T-helper 1 cell (primary cell): ENCODE measurements at places on chromosomes 16 and 17.
A peak's percentile ranks its signal among the peaks of the same experiment; 100 is the strongest.

DNA sequence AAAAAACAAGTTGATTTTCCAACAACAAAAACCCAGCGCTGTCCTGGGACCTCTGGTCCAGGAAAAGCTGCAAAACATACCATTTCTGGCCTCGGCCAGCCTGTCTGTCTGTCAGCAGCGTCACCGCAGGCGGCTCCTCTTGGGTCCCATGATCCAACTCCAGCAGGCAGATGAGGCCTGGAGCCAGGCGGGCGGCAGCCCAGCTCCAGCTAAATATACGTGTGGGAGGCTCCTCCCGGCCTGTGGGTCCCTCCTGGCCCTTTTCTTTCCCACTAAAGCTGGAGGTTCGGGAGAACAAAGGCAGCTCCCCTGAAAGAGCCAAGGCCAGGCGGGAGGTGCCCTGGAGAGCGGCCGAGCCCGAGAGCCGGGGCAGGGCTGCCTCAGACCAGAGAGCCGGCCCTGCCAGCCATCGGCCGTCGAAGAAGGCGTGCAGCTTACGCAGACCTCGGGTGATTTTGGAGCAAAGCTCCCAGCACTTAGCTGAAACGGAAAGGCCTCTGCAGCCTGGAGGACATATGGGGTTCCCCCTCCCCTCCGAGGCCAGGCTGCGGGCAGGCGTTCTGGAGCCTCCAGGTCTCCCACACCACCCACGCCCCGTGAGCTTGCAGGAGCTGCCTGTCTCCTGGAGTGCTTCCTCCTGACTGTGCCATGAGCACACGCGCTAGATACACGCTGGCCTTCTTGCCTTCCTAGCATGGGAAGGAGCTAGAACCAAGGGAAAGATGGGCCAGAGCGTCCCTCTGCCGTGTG, 19.9 kb upstream of the JPH3 start:
- no peak for DNase-seq

DNA sequence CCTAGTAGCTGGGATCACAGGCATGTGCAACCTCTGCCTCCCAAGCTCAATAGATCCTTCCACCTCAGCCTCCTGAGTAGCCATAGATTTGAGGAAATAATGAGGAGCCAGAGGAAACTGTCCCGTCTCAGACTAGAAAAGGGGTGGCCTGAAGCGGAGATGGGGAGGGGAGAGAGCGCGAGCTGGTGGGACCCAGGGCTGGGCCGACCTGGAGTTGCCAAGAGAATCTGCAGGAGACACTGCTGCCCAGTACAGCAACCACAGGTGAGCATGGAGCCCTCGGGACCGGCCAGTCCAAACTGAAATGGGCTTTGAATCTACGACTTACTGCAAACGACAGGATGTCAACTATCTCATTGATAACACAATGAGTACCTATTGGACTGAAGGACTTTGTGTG, 24.3 kb downstream of the CD300A start:
- DNase-seq = no peak

GRCh38 chr17:8153525-8153956, 1.3 kb upstream of the PER1 start:
- no peak for DNase-seq

- no peak for DNase-seq
Measured at GRCh38 chr16:19084879-19085278, 17.5 kb downstream of the COQ7 start.

GRCh38 chr17:39782980-39783379, 45.2 kb downstream of the GRB7 start:
- no peak for DNase-seq

- no peak for DNase-seq
Measured at GRCh38 chr16:80191928-80192327, 348.9 kb upstream of the DYNLRB2 start.

DNA sequence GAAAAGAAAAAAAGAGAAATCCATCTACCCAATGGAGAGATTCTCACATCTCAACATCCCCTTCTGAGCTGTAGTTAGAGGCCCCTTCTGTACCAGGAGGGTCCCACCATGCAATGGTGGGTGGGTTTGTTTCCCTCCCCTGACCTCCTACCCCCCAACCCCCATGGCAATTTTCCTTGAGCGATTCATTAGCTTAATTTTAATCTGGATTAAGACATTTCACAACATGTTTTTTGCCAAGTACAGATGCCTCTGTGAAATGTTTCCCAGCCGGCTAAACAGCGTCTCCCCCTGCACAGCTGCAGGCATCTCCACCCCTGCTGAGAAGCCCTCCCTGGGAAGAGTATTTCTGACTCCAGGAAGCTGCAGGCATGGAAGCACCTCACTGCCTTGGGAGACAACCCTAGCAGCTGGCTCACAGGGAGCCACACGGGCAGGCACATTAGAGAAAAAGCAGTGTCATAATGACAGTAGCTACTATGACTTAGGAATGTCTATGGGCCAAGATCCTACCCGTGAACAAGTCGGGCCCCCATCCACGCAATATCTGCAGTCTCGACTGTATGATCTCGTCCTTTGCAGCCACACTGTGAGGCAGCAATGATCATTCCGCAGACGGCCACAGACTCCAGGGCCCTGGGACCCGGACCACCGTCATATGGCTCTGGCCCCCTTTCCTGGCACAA, 117.3 kb downstream of the ADCY9 start:
- DNase-seq = no peak

GRCh38 chr17:46822388-46822921, 4.0 kb upstream of the WNT3 start:
- no peak for DNase-seq

DNA sequence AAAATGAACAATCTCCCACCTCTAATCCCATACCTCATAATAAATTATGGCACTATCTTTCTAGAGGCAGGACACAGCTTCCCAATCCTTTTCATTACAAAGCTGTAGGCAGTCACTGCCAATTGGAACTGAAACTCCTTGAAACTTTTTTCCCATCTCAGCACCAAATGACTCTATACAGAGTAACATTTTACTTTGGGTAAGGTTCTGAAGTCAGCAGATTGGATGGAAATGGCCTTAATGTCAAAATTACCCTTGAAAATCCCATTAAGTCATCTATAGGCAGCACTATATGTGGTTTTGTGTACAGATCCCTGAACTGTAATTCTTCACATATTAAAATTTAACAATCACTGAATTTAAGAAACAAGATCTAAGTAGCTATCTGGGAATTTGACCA, 30.3 kb upstream of the CORO6 start:
- no peak for DNase-seq

GRCh38 chr17:60971515-60972369, 294.1 kb downstream of the BCAS3 start:
- peak; percentile 25 for DNase-seq

GRCh38 chr17:9635340-9635739, 10.0 kb upstream of the USP43 start:
- DNase-seq = no peak
